Hematopoietic multipotent progenitor cell treated with erythropoietin and hydrocortisone succinate and interleukin-3 and kit ligand, for 15 days (in vitro differentiated cells): ENCODE measurements at places on chromosomes 16 and 17.

GRCh38 chr17:14826358-14826757, 438.8 kb downstream of the PMP22 start:
- no peak for DNase-seq

DNA sequence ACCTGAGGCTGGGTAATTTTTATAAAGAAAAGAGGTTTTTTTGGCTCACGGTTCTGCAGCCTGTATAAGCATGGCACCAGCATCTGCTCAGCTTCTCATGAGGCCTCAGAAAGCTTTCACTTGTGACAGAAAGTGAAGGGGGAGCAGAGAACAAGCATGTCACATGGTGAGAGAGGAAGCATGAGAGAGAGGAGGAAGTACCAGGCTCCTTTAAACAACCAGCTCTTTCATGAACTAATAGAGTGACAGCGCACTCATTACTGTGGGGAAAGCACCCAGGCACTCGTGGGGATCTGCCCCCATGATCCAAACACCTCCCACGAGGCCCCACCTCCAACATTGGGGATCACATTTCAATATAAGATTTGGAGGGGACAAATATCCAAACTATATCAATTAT, 86.8 kb downstream of the USP32 start:
- no peak for DNase-seq

- DNase-seq = no peak
Measured at GRCh38 chr16:19116711-19117449, 3.1 kb downstream of the ITPRIPL2 start.

- DNase-seq = no peak
Measured at GRCh38 chr16:8959921-8960787, 3.6 kb downstream of the USP7 start.

GRCh38 chr17:71933306-71933705, 187.5 kb upstream of the SOX9 start:
- DNase-seq = no peak

- DNase-seq = no peak
Measured at GRCh38 chr17:7108560-7108925, 6.1 kb downstream of the ASGR2 start.

DNA sequence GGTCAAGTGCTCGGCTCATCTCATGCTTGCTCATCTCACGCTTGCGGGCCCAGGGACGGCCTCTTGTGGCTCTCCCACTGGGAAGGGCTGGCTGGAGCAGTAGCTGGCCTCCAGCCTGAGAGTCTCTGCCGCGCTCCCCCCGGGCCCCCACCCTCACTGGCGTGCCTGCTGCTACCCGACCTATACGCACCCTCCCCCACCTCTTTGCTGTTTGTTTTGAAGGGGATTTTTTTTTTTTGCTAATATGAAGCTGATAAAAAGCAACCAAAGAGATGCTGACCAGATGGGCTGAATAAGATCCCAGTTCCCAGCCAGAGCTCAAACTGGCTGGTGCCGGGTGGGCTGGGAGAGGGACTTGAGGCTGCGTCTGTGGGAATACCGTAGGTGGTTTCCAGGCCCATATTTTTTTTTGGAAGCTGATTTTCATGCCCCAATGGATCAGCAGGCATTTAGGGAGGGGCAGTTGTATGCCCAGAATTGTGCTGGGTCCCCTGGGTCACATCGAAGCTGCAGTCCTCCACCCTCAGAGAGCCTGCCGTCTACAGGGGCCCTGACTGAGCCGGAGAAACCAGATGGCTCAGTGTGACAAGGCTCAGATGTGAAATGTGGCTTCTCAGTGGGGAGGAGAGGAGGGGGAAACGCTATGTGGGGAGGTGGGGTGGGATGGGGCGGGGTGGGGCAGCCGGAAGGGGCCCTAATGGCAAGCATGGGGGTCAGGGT, 115.0 kb downstream of the RAP1GAP2 start:
- DNase-seq = no peak

- DNase-seq = no peak
Measured at GRCh38 chr16:7629571-7629970, 296.9 kb downstream of the RBFOX1 start.

GRCh38 chr17:69565447-69565846, 150.9 kb downstream of the MAP2K6 start:
- DNase-seq = no peak

GRCh38 chr16:72996291-72997062, 51.5 kb downstream of the ZFHX3 start:
- no peak for DNase-seq

- no peak for DNase-seq
Measured at GRCh38 chr17:7903154-7904103, 12.7 kb downstream of the RNF227 start.

DNA sequence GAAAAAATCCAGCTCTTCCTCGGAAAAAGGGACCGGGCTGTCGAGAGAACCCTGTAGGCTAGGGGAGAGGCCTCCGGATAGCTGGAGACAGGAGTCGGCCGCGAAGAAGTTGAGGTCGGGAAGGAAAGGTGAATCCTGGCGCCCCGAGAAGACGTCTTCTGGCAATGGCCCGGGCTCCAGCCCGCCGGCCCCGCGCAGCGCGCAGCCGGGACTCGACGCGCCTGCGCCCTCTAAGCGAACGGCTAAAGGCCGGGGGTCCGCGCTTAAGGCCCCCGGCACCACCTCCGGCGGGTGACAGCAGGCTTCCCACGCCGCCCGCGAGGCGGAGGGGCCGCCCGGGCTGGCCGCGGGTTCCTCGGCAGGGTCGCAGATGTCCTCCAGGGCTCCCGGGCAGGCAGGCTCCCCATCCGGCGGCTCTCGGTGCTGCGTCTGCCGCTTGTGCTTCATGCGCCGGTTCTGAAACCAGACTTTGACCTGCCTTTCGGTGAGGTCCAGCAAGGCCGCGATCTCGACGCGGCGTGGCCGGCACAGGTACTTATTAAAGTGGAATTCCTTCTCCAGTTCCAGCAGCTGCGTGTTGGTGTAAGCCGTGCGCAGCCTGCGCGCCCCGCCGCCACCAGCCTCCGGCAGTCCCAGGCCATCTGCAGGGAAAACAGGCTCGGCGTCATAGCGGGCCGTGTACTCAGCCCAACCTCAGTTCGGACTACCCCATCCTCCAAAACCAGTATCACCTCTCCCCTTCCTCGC, 1.6 kb downstream of the HOXB2 start:
- DNase-seq = peak; percentile 68

GRCh38 chr16:89174055-89174827, 2.7 kb downstream of the CDH15 start:
- DNase-seq = no peak

DNA sequence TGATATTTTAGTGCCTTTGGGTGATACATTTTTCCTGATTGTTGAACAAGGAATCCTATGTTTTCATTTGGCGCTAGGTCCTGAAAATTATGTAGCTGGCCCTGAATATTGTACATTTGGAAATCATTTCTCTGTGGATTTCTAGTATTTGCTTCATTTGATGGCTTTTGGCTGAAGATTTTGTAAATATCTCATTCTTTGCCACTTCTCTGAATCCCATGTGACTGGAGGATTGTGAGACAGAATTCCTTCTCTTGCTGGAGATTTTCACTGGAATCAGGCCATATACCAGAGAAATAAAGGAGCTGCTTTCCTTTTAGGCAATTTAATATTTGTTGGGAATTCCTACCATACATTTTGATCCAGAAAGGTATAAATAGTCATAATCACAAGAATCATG, 8.6 kb downstream of the KRT28 start:
- no peak for DNase-seq

DNA sequence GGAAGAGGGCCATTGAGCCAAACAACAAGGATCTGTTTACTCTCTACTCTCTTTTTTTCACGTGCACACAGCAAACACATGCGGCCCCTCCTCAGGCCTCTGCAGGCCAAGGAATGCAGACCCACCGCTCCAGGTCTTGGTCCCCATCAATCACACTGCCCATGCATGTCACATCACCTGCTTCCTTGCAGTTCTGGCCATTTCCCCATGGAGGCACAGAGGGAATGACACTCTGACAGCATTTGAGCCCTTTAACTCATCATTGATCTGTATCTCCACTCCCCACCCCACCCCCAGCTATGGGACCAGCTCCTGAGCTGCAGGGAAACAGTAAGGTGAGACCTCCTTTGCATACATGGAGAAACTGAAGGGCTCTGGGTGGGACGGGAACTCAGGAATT, 45.9 kb upstream of the MEIOC start:
- DNase-seq = no peak

DNA sequence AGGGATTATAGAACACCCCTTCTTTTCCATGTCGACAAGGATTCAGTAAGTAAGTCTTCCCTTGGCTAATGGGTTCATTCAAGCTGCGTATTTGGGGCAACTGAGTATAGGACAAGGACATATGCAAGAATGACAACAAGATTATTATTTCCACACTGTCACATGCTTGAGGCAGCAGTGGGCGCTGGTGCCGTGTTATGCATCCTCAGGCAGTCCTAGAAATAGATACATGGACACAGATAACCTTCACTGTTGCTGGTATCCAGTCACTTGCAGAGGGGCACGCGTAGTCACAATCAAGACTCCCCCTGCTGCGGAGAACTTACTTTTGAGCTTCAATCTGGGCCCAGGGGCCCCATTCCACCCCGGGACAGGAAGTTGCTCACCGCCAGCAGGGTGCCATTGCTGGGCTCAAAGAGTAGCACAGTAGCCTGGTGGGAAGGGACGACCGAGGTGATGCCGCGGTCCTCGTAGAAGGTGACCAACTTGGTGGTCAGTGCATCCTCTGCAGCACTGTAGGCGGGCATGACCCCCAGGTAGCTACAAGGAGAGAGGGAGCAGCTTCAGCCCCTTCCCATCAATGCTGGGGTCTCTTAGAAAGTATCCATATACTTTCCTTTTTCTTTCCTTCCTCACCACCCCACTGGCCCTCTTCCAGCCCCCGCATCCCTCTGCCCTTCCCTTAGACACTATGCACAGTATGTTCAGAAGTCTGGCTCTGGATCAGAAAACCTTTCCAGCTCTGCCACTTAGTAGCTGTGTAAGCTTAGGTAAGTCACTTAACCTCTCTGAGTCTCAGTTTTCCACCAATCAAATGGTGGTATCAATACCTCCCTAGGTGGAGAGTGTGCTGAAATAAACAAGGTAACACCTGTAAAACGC, 804 bp downstream of the CRYM start:
- no peak for DNase-seq

GRCh38 chr17:48024149-48025039, 13.2 kb downstream of the COPZ2 start:
- DNase-seq = peak; percentile 77

- DNase-seq = no peak
Measured at GRCh38 chr16:20765732-20766131, 1.9 kb downstream of the ACSM3 start.

GRCh38 chr17:9484789-9485188, 90.8 kb downstream of the STX8 start:
- no peak for DNase-seq

DNA sequence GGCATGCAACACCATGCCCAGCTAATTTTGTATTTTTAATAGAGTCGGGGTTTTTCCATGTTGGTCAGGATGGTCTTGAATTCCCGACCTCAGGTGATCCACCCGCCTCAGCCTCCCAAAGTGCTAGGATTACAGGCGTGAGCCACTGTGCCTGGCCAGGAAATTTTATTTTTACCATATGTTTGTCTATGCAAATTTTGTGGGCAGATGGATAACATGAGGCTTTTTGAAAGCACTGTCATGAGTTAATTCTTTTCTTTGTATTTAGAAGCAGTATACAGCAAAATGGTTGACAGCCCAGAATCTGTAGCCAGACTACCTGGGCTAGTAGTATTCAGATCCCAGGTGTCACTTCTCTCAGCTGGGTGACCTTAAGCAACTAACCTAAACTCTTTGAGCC, 8.5 kb upstream of the KPNB1 start:
- no peak for DNase-seq

GRCh38 chr16:56603589-56603988, 4.8 kb upstream of the MT2A start:
- peak; percentile 28 for DNase-seq

DNA sequence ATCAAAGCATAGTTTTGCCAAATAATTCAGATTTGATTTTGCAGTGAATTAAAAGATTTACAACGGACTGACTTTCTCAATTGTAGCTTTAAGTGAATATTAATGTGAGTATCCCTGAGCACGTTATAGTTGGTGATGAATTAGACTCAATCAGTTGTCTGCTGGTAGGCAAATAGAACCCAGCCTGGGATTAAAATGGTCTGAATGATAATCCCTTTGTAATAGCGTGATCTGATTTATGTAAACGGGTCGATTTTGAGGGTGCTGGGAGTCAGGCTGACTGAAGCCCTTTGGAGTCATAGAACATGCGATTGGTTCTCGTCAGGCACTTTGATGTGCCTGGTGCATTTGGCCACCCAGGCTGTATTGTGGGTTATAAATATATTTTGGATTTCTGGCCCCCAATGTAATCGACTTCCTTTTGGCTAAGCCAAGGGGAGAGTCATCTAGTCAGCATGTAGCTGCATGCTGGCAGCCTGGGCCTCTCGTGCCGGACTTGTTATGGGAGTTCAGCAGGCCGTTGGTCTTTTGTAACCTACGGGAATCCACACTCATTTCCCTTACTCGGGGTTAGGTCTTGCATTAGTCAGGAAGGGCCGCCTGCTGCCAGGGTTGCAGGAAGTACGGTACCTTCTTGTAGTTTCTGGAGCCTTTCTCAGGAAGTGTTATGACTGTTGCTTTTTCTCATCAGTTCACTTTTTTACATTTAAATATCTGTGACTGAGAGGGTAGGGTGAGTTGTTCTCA, 5.4 kb downstream of the PGS1 start:
- no peak for DNase-seq

- no peak for DNase-seq
Measured at GRCh38 chr17:66423056-66423955, 120.9 kb downstream of the PRKCA start.

- peak; percentile 3 for DNase-seq
Measured at GRCh38 chr17:70636517-70637133, 467.3 kb downstream of the KCNJ2 start.

DNA sequence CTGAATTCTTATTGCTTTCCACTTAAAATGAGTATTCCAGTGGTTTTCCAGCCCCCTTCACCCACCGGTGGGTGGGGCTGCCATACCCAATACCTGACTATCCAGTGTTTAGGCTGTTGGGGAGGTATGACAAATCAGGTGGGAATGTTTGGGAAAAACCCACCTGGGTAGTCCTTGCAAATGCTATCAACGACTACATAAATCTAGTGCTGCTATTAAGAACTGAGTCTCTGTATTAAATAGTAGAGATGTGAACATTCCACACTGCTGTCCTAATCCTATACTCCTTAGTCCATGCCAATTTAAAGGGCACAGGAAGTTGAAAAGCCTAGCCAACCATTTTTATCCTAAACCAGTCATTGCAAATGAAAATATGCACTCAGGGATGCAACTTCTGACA, 126.6 kb downstream of the AXIN2 start:
- no peak for DNase-seq

DNA sequence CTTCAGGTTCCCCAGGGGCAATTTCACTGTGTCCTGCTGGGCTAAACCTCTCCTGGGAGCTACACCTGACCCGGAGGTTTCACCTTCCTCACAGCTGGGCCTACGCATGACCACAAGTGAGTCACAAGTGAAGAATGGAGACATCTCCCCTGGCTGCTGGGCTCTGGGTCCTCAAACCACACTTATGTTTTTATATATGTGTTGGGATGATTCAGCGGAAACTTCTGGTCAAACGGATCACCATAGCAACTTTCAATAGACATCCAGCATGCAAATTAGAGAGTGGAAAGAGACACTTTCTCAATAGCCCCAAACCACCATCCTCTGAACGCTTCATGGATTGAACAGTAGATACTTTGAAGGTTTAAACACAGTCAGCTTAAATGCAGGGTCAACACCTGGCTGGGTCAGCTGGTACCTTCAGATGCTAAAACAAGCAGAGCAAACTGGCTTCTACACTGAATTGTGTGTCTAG, 28.0 kb upstream of the MAF start:
- DNase-seq = no peak

GRCh38 chr17:50153650-50154575, 3.4 kb upstream of the PPP1R9B start:
- peak; percentile 94 for DNase-seq
